Hippocampal formation (tissue), 2 donors: ENCODE measurements at places on chromosomes 1 and 21.

DNA sequence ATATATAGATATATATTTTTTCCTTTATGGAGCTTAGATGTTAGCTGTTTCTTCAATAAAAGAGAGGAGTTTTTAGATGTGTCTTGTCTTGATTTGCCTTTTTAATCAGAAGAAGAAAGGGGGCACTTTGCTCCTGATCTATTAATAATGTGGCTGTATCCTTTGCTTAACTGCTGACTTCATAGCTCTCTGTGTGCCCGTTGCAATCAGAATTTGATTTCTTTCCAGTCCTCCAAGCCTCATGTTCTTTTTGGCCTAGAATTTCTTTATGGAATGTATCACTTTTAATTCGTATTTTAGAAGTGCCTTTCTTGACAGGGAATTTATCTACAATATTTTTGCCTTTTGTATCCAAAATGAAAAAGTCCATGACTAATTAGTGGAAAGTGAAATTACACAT lies 85.3 kb downstream of the C1orf21 start:
- no peak for DNase-seq

DNA sequence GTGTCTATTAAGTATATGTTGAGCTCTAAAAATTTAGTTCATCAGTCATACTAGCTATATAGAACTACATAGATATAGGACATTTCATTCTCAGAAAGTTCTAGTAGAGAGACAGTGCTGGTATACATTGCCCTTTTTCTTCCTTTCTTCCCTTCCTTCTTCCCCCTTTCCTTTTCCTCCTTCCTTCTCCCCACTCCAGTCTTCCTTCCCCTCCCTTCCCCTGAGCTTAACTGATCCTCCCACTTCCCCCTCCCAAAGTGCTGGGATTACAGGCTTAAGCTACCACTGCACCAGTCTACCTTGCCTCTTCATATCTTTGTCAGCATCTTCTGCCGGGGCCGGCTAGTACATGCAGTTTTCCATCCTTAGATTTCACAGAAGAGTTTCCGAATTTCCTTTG lies 12.1 kb downstream of the THRAP3 start:
- DNase-seq: no peak

DNA sequence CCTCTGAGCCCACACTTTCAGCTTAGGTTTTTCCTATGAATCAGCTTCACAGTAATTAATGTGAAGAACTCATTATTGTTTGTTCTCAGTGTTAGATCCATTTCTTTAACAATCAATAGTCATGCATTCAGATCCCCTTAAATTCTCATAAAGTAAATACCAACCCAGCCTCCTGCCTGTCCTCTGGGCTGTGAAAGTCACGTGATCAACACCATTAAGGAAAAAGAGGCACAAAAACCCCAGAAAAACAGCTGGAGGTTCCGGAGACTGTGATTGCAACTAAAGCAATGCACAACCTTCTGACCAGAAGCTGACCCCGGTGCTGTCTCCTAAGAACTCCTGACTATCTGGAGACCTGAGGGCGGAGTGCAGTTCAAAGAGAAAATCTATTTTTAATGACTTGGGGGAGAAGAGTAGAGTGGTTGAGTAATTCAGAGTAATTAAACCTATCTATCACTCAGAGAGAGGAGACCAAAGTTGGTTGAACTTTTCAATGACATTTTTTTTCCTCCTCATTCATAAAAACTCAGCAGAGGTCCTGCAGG lies 132.5 kb downstream of the PLXNA2 start:
- DNase-seq: no peak

GRCh38 chr1:24900985-24901781 lies 28.9 kb downstream of the RUNX3 start:
- DNase-seq: no peak

DNA sequence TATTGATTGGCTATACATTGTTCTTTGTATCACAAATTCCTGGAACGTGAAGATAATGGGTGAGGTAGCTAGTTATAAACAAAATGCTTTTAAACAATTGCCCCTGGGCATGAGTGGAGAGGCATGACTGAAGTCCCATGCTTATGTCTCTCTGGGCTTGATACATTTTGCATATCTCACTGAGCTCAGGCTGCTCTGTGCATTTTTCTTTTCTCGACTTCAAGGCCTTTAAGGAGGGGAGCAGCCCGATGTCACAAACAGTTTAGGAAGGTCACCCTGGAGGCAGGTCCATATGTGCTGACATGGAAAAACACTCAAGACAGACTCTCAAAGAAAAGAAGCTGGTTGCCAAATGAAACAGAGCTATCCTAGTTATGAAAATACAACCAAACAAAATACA lies 80.1 kb upstream of the PUM1 start:
- DNase-seq: no peak

GRCh38 chr1:232980986-232981560 lies 30.7 kb downstream of the NTPCR start:
- DNase-seq: no peak

- no peak for DNase-seq
Observed at GRCh38 chr1:5563861-5564577, 428.2 kb downstream of the NPHP4 start.

DNA sequence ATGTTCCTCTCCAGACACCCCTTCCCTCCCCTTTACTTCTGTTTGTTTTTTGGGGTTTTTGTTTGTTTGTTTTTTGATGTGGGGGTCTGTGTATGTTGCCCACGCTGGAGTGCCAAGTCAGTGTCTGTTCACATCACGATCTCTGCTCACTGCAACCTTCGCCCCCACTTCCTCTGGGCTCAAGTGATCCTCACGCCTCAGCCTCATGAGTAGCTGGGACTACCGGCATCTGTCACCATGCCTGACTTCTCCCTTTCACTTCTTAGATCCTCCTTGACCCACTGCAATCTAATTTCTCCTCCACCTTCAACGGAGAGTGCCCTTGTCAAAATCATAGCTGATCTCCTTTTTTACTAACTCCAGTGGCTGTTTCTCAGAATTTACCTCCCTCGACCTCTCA lies 100.7 kb upstream of the KIF26B start:
- no peak for DNase-seq

DNA sequence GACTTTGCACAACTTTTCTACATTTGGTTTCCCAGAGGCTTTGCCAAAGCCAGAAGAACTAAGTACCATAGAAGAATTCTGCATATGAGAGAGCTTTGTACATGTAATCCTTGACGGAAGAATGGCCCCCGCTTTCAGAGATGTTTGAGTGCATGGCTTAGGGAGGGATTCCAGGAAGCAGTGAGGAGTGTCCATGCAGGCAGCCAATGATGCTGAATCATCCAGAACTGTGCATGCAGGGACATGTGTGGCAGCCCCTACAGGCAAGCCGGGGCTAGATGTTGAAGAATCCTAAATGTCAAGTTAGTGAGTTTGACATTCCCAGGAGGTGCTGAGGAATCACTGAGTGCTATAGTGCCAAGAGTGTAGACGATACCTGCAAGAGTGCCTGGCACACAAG lies 9.9 kb upstream of the HAO2 start:
- no peak for DNase-seq

DNA sequence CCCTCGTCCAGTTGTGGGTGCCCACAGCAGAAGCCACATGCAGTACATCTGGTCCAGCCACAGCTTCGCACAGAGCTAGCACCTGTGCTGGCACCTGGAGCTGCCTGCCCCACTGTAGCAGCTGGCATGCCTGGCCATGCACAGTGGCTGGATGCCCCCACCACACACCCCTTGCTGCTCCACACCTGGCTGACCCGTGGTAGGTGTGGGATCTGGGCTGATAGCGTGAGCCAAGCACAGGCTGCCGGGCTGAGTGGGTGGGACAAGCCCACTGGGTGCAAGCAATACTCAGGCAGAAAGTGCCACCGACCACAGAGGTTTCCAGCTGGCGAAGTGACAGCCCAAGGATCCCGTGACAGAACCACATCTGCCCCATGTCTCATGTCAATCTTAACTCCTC lies 30.6 kb upstream of the BACE2 start:
- no peak for DNase-seq

- DNase-seq: no peak
Observed at GRCh38 chr1:169387399-169387798, 19.4 kb downstream of the BLZF1 start.

DNA sequence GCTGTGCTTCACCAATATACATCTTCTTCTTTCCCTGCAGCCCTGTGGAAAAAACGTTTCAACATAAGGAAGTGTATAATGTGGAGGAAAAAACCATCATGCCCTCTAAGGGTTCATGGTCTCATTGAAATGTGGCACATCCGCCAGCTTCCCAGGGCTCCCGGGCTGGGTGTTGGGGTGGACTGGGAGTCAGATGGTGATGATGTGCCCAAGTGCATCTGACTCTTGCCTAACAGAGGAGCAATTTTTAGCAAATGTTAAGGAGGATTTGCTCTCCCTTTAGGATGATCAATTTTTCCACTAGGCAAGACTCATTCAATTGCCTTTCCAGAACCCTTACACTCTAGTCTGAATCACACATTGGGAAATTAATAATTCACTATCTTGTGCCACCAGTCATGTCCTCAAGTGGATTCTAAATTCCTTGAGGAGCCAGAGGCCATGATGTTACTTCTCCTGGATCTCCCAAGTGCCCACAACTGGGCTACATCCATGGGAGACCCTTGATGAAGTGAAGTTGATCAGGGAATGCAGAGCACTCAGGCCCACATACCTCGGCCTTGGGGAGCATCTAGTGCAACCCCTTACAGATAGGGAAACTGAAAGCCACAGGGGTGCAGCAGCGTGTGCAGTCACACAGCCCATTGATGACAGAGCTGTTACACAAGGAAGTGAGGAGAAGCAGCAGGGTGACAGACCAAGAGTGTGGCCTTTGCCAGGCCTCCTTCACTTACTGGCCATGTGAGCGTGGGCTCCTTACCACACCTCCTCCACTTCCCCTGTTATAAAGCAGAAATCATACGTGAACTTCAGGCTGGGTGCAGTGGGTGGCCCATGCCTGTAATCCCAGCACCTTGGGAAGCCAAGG lies 100.0 kb upstream of the SLC44A3 start:
- DNase-seq: no peak
